Activated naive CD8-positive, alpha-beta T cell treated with anti-CD3 and anti-CD28 coated beads, Interleukin-2, amount 50 U/mL, for 24 hours (primary cell): ENCODE measurements at places on chromosomes 1 and 21.
A peak's percentile ranks its signal among the peaks of the same experiment; 100 is the strongest.

- DNase-seq, result no peak
These were observed 64.2 kb downstream of the MEF2D start for GRCh38 chr1:156436141-156437036.

DNA sequence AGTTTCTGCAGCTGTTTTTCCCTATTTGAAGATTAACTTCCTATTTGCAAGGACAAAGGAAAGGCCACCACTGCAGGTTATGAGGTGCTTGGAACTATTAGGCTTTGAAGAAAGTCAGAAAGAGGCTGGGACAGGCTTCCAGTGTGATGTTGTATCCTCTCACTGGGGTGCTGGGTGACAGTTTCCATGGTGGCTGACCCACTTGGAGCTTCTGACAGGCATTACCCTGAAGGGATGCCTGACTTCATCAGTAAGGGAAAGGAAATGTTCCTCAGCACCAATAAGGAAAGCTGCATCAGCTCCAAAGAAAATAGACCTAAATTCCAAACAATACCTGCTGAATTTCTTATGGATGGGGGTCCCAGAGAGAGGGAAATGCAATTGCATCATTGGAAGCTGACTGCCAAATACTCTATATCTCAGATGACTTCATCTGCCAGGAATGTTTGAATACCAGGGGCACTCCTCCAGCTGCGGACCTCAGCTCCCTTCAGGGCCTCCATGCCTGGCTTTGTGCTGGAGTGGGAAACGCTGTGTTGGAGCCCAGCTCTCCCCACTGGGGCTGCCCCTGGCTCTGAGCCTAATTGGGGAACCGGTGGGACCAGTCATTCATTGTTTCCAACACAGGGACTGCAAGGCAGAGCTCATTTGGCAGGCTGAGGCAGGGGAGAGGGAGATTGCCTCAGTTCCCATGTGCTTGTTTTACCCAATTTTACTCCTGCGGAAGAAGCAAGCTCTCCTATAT lies 76.6 kb downstream of the RGL1 start:
- DNase-seq, result no peak

DNA sequence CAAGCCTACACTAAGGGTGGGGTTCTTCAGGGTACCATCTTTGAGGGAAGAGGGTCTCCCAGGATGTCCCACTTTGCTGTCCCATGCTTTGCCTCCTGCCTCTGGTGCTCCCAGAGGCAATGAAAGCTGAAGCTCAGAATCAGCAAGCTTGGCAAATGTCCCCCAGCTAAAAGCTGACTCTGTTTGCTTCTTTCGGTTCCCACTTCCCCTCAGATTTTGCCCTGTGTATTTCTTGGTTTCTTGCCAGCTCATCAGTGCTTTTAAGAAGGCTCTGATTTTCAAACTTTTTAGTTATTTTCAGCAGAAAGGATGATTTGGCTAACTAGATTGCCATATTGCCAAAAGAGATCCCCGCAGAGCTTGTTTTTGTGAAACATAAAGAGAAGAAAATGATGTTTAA lies 33.1 kb upstream of the COG2 start:
- no peak for DNase-seq

- no peak for DNase-seq
These were observed 24.0 kb upstream of the DDOST start for GRCh38 chr1:20685099-20685662.

- DNase-seq, result no peak
These were observed 215.3 kb downstream of the SDCCAG8 start for GRCh38 chr1:243471026-243471685.

- no peak for DNase-seq
These were observed 9.5 kb upstream of the C1orf174 start for GRCh38 chr1:3909615-3910014.

- no peak for DNase-seq
These were observed 124.8 kb downstream of the CLEC20A start for GRCh38 chr1:178371933-178372388.

GRCh38 chr1:94873520-94874351 lies 53.2 kb downstream of the CNN3 start:
- DNase-seq, result no peak

DNA sequence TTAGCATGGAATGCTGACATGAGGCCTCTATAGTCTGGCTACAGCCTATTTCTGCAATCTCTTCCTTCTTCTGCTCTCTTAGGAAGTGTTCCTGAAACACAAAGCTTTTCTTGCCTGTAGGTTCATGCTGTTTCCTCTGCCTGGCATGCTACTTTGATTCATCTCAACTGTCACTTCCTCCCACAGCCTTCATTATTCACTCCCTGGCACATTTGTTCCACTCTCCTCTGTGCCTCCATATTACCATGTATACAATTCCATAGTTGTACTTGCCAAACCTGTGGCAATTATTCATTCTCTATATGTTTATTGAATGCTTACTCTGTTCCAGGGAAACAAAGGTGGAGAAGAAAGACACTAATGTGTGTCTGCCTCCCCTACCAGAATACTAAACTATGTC lies 210.2 kb downstream of the LRRC7 start:
- no peak for DNase-seq

- DNase-seq, result no peak
These were observed 76.6 kb downstream of the DMRTA2 start for GRCh38 chr1:50346621-50347020.

GRCh38 chr1:225998560-225999226 lies 450 bp downstream of the SDE2 start:
- no peak for DNase-seq

DNA sequence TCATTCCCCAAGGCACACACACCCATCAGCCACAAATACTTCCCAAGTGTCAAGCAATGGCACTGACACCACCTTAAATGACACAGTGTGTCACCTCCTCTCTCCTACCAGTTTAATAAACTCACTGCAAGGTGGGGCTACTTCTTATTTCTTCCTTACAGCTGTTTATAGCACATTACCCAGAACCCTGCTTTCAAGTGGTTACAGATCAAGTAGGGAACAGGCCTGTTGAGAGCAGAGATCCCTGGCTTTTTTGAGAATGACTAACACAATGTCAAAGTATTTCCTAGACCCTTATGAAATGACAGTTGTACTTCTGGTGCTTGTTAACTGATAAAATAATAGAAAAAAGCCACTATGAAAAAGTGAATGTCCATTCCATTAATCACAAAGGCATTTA lies 19.8 kb downstream of the ZBTB17 start:
- DNase-seq, result no peak

- no peak for DNase-seq
These were observed 93.8 kb upstream of the PLPPR4 start for GRCh38 chr1:99170516-99170915.

GRCh38 chr1:32082022-32082421 lies 9.3 kb downstream of the TMEM39B start:
- DNase-seq, result no peak

- DNase-seq, result peak; percentile 41
These were observed 546 bp downstream of the SKI start for GRCh38 chr1:2228694-2229036.

- DNase-seq, result no peak
These were observed 319.9 kb upstream of the DUSP10 start for GRCh38 chr1:222061711-222062359.

GRCh38 chr1:228836427-228836826 lies 101.1 kb downstream of the RHOU start:
- no peak for DNase-seq

DNA sequence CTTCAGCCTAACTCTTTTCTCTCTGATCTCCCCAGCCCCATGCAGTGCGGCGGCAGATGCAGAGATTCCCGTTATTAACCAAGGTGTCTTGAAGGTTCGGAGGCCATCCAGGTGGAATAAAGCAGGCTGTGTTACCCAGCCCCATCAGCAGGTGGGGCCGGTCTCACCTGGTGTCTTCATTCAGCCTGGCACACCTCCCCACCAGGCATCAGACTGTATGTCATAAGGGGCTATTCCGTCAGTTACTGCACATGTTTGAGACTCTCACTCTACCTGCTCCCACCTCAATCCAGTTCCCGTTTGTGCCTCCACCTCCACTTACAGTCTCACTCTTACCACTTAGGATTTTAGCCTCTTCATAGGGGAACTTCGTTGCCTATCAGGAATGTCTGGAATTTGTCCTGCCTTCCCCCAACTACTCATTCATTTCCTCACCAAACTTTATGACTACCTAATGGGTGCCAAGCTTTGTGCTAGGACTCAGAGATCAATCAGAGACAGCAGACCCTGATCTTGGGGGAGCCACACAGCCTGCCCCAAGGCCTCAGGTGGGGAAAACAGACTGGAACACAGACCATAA lies 170.2 kb downstream of the PLPP3 start:
- no peak for DNase-seq

GRCh38 chr1:42941640-42942330 lies 16.9 kb downstream of the SLC2A1 start:
- no peak for DNase-seq

DNA sequence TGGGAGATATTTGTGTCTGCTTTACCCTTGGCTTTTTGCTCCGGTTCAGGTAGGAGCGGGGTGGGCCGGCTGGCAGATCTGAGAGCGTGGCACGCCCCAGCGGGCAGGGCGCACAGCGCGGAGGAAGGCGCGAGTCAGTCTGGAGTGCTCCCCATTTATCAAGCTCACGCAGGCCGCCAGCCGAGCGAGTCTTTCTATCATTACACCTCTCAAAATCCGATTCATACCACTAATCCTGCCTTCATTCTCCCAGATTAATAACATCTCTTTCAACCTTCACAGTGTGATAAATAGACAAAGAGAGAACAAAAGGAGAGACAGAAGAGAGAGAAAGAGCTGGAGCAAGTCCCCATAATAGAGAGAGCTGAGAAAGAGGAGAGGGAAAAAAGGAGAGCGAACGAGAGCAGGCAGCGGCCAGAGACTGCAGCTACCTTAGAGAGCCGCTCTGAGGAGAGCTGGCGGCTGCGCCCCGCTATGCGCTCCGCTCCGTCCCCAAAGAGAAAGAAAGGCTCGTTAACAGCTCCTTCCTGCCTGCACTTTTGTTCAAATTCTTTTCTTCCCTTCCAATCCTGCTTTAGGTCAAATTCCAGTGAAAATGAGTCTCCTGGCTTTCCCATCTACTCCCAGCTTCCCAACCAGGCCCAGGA lies 48.0 kb downstream of the DMAP1 start:
- no peak for DNase-seq

- no peak for DNase-seq
These were observed 14.0 kb downstream of the TRIM62 start for GRCh38 chr1:33167650-33168447.

GRCh38 chr1:153633161-153633753 lies 609 bp upstream of the CHTOP start:
- DNase-seq, result no peak

DNA sequence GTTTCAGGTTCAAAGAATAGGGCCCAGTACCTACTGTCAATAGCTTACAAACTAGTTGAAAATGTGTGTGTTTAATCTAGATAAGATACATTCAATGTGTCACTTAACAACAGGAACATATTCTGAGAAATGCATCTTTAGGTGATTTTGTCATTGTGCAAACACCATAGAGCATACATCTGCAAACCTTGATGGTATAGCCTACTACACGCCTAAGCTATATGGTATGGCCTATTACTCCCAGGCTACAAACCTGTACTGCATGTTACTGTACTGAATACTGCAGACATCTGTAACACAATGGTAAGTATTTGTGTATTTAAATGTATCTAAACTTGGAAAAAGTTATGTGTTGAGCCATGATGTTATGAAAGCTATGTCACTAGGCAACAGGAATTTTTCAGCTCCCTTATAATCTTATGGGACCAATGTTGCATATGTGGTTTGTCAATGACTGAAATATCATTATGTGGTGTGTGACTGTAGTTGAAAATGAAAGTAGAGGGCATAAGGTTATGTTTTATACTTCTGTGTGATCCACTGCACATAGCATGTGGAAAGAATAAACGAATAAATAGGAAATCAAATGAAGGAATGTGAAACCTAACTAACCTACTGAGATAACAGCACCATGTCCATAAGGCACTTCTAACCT lies 129.0 kb upstream of the CAMK1G start:
- DNase-seq, result no peak

GRCh38 chr1:16013220-16013907 lies 4.5 kb downstream of the HSPB7 start:
- DNase-seq, result peak; percentile 72

DNA sequence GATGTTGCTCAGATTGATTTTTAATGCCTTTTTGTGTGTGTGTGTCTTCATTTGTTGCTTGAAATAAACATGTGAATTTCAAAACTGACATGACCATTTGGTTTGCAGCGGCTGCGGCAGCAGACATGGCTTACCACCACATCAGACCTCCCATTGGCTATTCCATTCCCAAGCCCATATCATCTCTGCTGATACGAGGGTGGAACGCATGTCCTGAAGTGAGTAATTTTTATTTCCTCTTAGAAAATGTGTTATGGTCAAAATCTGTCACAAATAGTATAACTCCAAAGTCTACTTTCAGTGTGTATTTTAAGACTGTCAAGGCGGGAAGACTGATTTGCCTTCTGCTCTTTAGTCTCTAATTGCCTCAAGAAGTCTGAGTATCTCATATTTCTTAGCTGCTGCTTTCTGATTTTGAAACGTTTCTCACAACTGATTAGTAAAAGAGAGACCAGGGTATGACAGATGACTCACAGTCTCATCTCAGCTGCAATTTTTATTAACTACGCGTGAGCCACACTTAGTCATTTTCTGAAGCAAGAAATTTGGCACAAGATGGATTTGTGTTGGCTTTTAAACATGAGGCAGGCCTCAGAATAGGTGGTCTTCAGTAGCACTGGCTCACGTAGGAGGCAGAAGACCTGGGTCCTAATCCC lies 49.0 kb downstream of the LRRC53 start:
- DNase-seq, result no peak

DNA sequence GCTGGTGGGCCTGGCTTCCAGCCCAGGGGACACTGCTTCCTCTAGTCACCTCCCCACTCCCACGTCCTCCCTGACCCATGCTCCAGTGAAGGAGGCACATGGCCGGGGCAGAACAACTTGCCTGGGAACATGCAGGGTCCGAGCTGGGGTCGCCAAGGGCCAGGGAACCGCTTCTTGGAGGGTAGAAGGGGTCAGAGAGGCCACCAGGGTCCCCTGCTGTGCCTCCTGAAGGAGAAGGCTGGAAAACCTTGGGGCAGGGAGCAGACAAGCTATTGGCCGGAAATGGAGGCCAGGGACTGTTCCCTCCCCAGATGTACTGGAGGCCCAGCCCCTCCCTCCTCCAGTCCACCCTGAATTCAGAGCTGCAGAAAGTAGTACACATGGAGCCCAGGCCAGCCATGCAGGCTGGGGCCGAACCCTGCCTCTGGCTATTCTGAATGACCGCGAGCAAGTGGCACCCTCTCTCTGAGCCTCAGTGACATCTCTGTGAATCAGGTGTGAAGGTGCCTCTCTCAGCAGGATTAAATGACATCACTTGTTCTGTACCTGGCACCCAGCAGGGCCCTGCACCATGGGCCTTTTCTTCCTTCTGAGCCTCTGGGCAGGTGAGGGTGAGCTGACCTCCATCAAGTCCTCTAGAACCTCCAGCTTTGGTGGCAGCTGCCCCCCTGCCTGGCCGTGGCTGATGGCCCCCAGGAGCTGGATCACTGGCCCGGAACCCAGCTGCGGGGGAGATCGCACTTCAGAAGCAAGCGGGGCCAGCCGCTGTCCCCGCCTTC lies 15.7 kb downstream of the SPOCD1 start:
- no peak for DNase-seq

- DNase-seq, result no peak
These were observed 9.5 kb upstream of the NDUFS5 start for GRCh38 chr1:39016604-39017171.

GRCh38 chr1:235766794-235767285 lies 99.9 kb downstream of the LYST start:
- no peak for DNase-seq

- DNase-seq, result no peak
These were observed 186.1 kb downstream of the TRABD2B start for GRCh38 chr1:47810964-47811682.
